ENCODE measurements at places on chromosomes 16 and 17.

DNA sequence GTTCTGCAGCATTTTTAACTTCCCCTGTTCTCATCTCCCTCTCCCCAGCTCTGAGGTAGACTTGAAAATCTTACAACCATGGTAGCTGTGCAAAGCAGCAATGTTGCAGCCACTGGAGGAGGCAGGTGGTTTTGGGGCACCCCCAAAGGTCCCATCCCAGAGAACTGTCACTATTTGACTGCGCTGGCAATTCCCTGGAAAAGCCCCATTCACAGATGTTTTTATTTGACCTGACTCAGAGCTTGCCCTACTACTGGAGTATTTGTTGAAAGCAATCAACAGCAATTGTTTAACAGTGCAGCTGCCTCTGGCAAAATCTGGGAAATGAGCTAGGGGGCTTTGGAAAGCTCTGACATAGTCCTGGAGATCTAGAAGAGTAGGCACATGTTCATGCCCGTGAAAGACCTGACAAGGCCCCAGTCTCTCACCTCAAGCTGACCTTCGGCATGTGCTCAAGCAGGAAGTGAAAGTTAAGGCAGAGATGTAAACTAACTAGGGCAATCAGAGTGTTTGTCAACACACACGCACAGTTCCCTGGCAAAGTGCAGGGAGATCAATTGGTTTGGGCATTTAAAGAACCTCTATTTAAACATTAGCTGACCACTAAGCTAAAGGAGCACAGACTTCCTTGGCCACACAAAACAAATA lies 19.7 kb upstream of the PIK3R5 start:
- no peak for DNase-seq

DNA sequence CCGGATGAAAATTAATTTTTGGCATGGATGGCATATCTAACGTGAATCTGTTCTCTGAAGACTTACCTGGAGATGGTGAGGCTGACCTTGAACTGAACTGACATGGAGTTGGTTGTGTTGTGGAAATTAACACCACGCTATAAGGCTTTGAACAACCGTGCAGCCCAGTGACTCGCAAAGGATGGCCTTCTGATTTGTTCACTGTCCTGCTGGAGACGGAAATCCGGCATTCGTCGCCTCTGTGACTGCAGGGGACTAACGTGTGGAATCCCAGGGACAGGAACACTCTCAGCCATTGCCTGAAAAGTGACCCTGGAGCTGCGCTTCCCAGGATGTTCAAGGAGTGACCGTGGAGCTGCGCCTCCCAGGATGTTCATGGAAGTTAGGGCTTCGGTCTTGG lies 100.3 kb downstream of the NPIPB11 start:
- DNase-seq, result no peak

GRCh38 chr17:68850749-68851510 lies 104.3 kb downstream of the ABCA8 start:
- no peak for DNase-seq

DNA sequence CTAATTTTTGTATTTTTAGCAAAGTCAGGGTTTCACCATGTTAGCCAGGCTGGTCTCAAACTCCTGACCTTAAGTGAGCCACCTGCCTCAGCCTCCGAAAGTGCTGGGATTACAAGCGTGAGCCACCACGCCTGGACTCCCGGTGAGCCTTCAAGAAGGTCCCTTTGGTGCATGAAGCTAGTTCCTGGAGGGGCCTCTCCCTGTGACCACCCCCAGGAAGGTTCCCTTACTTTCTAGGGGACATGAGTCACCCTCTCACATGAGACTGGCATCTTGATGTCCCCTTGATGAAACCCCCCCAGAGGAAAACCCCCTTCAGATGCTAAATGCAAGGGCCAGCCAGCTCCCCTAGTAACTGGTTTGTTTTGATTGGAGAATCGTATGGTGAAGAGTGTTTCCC lies 12.8 kb downstream of the CARHSP1 start:
- DNase-seq, result no peak

DNA sequence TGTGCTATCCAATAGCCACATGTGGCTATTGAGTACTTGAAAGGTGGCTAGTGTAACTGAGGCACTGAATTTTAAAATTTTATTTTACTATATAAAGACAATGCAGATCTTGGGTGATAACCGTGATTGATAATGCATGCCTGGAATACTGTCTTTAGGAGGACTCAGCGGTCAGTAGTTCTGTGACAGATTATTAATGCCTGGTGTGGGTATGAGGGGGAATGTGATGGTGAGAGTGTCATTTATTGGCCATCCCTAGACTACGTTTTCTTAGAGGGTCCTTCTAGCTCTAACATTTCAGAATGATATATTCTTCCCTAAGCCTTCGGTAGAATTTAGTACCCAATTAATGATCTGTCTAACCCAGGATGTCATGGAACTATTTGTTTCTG lies 157.6 kb downstream of the CPPED1 start:
- DNase-seq, result no peak

- DNase-seq, result no peak
These were observed 76.0 kb downstream of the METRNL start for GRCh38 chr17:83155128-83156121.

GRCh38 chr17:1005361-1005946 lies 8.5 kb downstream of the TIMM22 start:
- DNase-seq, result no peak

GRCh38 chr16:86306811-86307513 lies 203.4 kb upstream of the FOXF1 start:
- DNase-seq, result no peak
